ENCODE measurements at places on chromosomes 11 and 22. TPM values are rescaled to one million over a fixed set of nuclear protein-coding genes. Genes with fewer than 3 reads are reported as not detected.

The OR5AS1 gene
- total RNA-seq, result not detected

DNA sequence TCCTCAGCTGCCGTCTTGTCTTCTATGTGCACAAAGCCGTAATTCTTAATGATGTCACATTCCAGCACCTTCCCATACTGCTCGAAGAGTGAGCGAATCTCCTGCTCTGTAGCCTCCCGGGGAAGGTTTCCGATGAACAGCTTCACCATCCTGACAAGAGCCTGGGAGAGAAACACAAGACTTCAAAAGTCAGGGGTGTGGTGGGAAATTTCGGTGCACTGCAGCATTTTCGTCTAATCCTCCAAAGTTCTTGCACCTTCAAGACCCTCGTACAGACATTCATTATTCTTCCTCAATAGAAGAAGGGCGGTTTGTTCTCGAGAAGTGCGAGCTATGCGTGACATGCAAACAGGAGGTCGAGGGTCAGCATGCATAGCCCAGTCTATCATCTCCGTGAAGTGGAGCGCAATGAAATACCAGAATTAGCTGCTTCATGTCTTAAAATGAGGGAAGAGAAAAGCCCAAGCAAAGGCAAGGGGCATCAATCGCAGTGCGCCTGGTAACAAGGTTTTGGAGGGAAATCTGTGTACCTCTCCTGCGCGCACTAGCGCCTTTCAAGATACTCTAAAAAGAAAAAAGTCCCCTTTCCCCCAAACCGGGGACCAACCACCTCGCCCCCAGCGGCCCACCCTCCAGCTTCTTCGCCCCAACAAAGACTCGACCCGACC is 622 bp downstream of the RBM4B start:
- H3K27me3 ChIP-seq, result no peaks in the 10 kb centered on the region
- H3K27ac ChIP-seq, result peak overlapping the region; percentile 94
- peak overlapping the region; percentile 85 for H3K4me3 ChIP-seq
- peaks cover 16% of the 10 kb centered on the region for H3K36me3 ChIP-seq

DNA sequence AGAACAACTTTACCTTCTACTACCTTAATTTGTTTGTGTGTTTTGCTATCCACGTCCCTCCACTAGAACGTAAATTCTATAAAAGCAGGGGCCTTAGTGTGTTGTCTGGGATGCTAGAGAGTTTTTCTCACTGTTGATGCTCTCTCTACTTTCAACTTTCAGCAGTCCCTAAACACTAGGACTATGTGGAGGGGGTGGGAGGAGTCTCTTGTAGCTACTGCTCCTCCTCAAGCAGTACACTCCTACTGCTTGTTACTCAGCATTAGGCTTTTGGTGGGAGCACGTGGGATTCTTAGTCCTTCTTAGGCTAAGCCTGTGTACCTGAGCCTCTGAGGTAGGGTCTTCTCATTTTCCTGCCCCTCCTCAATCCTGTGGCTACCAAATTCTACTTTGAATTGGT is 56.3 kb downstream of the ARHGAP20 start:
- H3K4me1 ChIP-seq, result no peaks in the 10 kb centered on the region
- H3K4me3 ChIP-seq, result no peak overlapping the region
- H3K27ac ChIP-seq, result no peak overlapping the region
- peaks cover 14% of the 10 kb centered on the region for H3K27me3 ChIP-seq
- no peak for DNase-seq

DNA sequence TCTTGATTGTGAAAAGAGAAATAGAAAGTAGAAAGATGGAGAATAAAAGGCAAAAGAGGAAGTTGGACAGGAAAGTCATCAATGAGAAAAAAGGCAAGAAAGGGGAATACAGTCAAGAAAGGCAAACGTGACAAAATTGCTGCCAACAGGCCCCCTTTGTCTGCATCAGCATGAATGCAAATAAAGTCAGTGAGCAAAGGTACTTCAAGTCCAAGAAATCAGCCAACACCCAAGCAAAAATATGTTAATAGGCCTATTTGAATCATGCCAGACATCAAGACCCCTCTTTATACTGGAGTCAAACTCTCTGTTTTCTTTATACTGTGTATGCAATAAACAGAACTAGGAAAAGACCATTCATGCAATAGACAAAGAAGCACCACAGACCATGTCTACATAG is 34.3 kb downstream of the GUCY1A2 start:
- no peak for DNase-seq
- no peak overlapping the region for H3K4me3 ChIP-seq
- H3K27me3 ChIP-seq, result no peaks in the 10 kb centered on the region
- no peak overlapping the region for H3K27ac ChIP-seq

The ZP1 gene
- total RNA-seq, result not detected

DNA sequence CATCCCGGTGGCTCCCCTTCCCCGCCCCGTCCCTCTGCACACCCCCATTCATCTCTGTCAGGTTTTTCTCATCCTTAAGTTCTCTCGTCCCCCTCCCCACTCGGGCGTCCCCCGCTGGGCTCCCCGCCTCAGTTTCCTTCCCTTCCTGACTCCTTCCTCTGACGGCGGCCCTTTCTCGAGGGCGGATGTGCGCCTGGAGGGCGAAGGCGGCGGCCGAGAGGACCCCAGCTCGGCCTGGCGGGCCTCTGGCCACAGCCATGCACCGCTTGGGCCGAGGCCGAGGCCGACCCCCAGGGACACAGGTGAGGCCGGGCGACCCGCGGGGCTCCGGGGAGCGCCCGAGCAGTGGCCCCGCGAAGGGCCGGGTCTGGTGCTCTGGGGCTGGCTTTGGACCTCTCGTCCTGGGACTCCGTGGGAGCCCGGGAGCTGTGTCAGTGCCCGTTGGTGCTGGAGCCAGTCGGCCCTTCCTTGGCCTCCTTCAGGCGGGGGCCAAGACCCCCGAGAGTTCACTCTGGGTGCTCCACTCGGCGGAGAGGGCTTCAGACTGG is 2.9 kb downstream of the PHLDB1 start:
- H3K36me3 ChIP-seq, result no peaks in the 10 kb centered on the region
- peaks cover 14% of the 10 kb centered on the region for H3K27me3 ChIP-seq
- peak; percentile 30 for DNase-seq
- H3K4me3 ChIP-seq, result peak overlapping the region; percentile 72

- H3K4me1 ChIP-seq, result no peaks in the 10 kb centered on the region
- no peak for DNase-seq
These were observed 53.2 kb downstream of the HIRA start for GRCh38 chr22:19378344-19378674.

The VPREB1 gene
- not detected for total RNA-seq

The SGSM1 gene
- total RNA-seq, result 0.35 TPM

GRCh38 chr11:20864628-20865027 is 195.2 kb downstream of the NELL1 start:
- H3K4me1 ChIP-seq, result no peaks in the 10 kb centered on the region
- H3K4me3 ChIP-seq, result no peak overlapping the region
- DNase-seq, result no peak

DNA sequence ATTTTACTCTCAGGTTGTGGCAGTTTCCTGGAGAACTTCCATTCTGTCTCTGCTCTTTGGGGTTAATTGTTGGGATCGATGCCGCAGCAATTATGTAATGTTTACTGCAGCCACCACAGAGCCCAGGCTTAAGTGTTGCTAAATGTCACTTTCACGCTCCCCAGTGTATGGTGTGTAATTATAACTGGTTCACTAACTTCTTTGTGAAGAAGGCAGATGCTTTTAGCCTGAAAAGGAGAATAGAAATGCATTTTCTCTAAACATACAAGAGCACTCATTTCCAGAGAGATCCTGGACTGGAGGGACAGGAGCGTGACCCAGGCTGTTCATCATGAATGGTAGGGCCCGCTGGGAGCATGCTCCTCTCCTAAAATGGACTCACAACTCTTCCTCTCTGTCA is 132.2 kb upstream of the PLET1 start:
- no peak for DNase-seq
- H3K27me3 ChIP-seq, result peaks cover 2% of the 10 kb centered on the region
- H3K4me1 ChIP-seq, result peaks cover 3% of the 10 kb centered on the region
- no peak overlapping the region for H3K27ac ChIP-seq
- H3K4me3 ChIP-seq, result no peak overlapping the region
- peaks cover 2% of the 10 kb centered on the region for H3K36me3 ChIP-seq

- peak; percentile 77 for DNase-seq
- H3K27ac ChIP-seq, result no peak overlapping the region
- H3K4me1 ChIP-seq, result peaks cover 26% of the 10 kb centered on the region
- no peaks in the 10 kb centered on the region for H3K36me3 ChIP-seq
These were observed 23.4 kb downstream of the ARFGAP2 start for GRCh38 chr11:47152953-47153950.

The CCDC73 gene
- total RNA-seq, result not detected

DNA sequence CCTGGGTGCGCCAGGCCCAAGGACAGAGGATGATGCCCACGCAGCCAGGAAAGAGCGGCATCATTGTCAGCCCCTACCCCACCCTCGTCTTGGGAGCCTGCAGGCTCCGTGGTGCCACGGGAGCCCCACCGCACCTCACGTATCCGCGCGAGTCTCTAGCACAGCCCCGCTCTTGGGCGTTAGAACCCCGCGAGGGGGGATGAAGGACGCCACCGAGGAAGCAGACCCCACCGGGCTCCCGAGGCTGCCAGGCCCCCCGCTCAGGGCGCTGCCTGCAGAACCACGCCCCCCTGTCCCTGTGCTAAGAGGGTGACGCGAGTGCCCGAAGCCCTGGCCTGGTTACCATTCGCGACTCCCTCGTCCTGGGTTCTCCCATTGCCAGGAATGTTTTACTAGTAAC is 52.3 kb upstream of the MS4A8 start:
- H3K27ac ChIP-seq, result no peak overlapping the region
- H3K27me3 ChIP-seq, result peaks cover 8% of the 10 kb centered on the region
- H3K4me3 ChIP-seq, result no peak overlapping the region
- no peak for DNase-seq

The RAG1 gene
- total RNA-seq, result 0.37 TPM

The MPPED2 gene
- 0.30 TPM for total RNA-seq

The CCDC89 gene
- not detected for total RNA-seq

The OR51S1 gene
- total RNA-seq, result not detected

The SLC16A8 gene
- not detected for total RNA-seq

- no peak for DNase-seq
- H3K4me1 ChIP-seq, result no peaks in the 10 kb centered on the region
- H3K27ac ChIP-seq, result no peak overlapping the region
- H3K27me3 ChIP-seq, result no peaks in the 10 kb centered on the region
- H3K4me3 ChIP-seq, result no peak overlapping the region
- H3K36me3 ChIP-seq, result no peaks in the 10 kb centered on the region
These were observed 36.7 kb downstream of the AMOTL1 start for GRCh38 chr11:94804874-94805273.

DNA sequence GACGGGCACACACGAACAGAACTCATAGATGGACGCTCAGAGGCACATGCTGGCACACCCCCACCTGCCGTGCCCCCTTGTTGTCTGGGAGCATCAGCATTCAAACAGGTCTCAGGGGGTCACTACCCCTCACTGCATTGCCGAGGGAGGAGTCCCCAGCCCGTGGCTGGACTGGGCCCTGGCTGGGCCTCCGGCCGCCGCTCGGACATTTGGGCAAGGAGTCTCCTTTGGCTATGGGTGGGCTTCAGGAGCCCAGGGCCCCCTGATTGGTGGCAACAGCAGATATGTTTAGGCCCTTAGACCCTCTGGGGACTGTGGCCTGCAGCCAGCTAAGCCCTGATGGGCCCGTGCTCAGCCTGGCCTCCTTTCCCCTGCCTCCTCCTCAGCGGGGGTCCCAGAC is 41.9 kb downstream of the FLRT1 start:
- H3K36me3 ChIP-seq, result no peaks in the 10 kb centered on the region
- peaks cover 3% of the 10 kb centered on the region for H3K4me1 ChIP-seq
- no peak overlapping the region for H3K27ac ChIP-seq

GRCh38 chr11:116107229-116107628 is 603.0 kb upstream of the CADM1 start:
- H3K27ac ChIP-seq, result no peak overlapping the region
- H3K27me3 ChIP-seq, result peaks cover 6% of the 10 kb centered on the region
- no peaks in the 10 kb centered on the region for H3K4me1 ChIP-seq
- no peak for DNase-seq
- H3K36me3 ChIP-seq, result no peaks in the 10 kb centered on the region

DNA sequence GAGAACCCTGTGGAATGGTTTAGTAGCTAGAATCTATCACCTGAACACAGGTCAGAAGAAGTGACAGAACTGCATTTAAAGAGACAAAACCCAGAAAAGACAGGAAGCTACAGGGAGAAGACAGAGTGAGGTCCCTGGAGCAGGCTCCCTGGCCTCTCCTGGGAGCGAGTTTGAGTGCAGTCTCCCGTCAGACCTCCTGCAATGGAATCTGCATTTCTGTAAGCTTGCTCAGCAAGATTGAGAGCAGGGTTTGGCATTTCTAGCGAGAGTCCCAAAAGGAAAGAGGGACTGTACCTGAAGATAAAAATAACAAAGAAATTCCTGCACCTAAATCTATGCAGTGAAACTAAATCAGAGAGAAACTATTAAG is 74.2 kb downstream of the MORC2 start:
- no peaks in the 10 kb centered on the region for H3K36me3 ChIP-seq
- H3K4me3 ChIP-seq, result no peak overlapping the region
- no peak for DNase-seq
- no peak overlapping the region for H3K27ac ChIP-seq
- H3K4me1 ChIP-seq, result peaks cover 23% of the 10 kb centered on the region
- no peaks in the 10 kb centered on the region for H3K27me3 ChIP-seq

The FGF19 gene
- not detected for total RNA-seq

Measured in activated CD4-positive, alpha-beta T cell treated with anti-CD3 and anti-CD28 coated beads for 36 hours (primary cell).